ENCODE measurements at places on chromosomes 3 and 15.

GRCh38 chr3:64440498-64440897 is 215.2 kb upstream of the PRICKLE2 start:
- no peak for DNase-seq

DNA sequence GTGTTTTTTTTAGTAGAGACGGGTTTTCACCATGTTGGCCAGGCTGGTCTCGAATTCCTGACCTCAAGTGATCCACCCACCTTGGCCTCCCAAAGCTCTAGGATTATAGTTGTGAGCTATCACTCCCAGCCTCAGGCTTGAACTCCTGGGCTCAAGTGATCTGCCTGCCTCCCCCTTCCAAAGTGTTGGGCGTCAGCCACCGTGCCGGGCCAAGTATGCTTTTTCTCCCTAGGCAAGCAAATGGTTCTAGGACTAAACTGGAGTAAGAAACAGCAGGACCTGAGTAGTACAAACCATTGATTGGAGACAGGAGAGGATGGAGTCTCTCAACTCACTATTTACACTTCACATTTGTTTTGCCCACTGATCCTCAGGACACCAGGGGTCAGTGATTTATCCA is 4.6 kb upstream of the PTPN9 start:
- DNase-seq: no peak

DNA sequence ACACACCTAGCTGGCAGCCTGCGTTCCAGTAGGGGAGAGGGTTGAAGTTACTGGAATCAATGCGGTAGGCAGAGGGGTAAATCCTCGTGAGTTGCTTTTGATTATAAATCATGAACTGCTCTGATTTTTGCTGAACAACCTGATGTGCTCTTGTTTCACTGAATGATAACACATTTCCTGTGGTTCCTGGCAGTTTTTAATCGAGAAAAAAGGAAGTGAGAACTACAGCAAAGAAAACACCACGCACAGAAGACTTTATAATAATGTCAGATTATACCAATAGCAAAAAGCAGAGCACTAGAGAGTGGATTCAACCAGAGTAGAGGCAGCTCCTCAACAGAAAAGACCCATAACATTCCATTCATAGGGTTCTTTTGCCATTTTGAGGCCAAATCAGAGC is 200.8 kb upstream of the STRIT1 start:
- DNase-seq: no peak

DNA sequence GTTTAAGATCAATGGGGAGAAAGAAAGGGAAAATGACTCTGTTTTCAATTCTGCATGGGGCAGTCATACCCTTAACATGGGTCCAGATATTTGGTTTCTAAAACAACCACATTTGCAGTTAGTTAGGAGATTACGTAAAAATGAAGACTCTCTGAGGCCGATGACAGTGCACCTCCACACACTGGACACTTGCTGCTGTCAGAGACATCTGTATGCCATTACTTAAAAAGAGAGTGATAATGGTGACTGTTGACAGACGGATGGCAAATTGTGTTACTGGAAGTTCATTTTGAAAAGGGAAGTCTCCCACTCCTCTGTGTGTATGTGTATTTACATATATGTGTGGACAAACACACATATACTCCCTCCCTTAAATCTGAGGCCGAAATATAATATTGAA is 304.5 kb upstream of the SEMA6D start:
- DNase-seq: no peak

GRCh38 chr3:27528791-27529190 is 44.6 kb upstream of the SLC4A7 start:
- no peak for DNase-seq
